Stimulated activated CD8-positive, alpha-beta memory T cell treated with anti-CD3 and anti-CD28 coated beads, Interleukin-4, amount 100 ng/mL, for 4 hours (primary cell): ENCODE measurements at places on chromosomes 2 and 18.

- DNase-seq: no peak
Observed at GRCh38 chr2:201758234-201758633, 22.5 kb downstream of the ALS2 start.

- no peak for DNase-seq
Observed at GRCh38 chr2:3197308-3197707, 180.3 kb downstream of the EIPR1 start.

DNA sequence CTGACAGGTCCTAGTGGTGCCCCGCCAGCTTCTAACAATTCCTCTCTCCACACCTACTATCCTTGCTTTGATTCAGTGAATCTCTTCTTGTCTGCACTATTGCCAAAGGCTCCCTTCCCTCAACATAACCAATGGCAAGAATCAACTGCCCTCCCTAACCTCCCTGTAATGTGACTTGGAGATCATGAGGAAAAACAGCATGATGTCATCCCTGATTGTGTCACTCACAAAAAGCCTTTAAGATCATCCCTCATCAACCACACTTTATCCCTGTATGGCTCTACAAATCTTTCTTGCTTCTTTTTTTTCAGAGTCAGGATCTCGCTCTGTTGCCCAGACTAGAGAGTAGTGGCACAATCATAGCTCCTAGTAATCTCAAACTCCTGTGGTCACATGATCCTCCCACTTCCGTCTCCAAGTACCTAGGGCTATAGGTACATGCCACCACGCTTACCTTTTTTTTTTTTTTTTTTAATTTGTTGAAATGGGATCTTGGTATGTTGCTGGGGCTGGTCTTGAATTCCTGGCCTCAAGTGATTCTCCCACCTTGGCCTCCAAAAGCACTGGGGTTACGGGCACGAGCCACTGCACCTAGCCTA, 19.7 kb downstream of the SAP130 start:
- no peak for DNase-seq

GRCh38 chr2:215460682-215461382, 25.0 kb upstream of the FN1 start:
- no peak for DNase-seq

DNA sequence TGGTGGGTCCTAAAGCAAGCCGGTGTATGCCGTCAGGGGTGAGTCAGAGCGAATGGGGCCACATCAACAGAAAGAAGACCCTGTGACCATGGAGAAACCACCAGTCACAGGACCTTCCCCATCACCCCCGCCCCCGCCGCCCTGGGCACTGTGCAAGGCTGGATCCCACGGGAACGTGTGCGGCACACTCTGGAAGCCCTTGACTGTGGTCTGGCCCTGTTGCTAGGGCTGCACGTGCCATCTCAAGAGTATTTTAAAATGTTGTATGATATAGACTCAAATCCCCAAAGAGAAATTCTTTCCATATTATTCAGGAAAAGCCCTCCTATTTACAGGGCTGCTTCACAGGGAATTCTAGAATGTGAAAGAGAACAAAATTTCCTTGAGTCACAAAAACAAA, 174.8 kb downstream of the BCL2 start:
- no peak for DNase-seq

DNA sequence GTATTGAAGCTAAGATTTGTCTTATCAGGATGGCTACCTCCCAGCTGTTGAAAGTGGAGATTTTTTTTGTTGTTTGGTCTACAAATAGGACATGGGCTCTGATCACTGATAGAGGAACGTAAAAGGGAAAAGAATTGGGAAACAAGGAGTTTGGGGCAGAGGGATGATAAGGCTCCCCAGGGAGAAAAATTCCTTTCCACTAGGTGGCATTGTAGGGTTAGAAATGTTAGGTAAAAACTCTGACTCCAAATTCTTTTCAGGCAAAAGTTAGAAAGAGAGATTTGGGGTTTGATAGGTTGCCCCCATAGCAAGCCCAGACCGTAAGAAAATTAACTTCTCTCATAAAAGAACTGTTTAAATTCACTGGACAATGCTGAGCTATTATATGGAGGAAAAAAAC, 19.8 kb downstream of the CMPK2 start:
- no peak for DNase-seq

- no peak for DNase-seq
Observed at GRCh38 chr18:9449600-9450414, 25.5 kb upstream of the RALBP1 start.

DNA sequence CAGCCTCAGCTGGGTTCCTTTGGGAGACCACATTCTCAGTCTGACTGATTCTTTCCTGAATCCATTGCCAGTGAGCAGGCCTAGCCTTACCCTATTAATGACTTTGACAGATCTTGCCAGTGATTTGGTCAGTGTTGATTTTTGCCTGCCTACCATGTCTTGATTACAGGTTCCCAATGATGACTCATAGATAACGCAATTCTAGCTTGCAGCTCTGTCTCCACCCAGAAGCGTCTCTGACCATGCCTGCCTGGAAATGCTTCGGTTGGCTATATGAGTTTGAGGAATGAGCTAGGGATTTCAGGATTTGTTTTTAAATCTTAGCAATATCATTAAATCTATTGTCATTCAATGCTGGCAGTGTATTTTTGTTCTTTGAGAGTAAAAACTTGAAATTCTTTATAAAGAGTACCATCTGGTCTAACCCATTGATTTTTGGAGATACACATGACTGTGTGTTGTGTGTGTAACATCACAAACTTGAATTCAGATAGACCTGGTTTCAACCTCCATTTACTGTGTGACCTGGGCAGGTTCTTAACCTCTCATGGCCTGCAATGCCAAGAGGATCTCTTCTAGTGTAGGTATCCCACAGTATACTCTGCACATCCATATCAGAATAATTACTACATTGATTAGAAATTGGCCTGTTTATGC, 57.0 kb downstream of the CCDC150 start:
- no peak for DNase-seq

- DNase-seq: no peak
Observed at GRCh38 chr2:159146996-159147666, 139.4 kb downstream of the WDSUB1 start.

DNA sequence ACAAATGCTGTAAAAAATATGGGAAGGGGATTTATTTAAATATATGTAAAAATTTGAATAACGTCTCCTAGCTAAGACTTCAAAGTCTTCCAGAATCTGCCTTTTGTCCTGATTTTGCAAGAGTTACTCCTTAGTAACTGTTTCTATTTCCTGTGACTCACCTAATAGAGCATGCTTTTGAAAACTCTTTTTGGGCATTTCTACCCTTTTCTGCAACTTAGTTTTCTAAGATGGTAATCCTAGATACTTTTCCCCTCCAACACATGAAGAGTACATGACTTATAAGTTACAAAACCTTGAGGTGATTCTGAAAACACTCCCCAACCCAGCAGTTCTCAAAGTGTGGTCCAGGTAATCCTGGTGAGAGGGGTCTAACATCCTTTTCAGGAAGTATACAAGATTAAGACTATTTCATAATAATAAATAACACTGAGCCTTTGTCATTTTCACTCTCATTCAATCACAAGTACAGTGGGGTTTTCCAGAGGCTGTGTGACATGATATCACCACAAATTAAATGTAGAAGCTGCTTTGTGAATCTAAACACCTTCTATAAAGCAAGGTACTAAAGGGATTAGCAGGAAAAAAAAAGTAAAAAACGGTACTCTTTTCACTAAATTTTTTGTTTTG, 31.9 kb downstream of the PPP4R3B start:
- no peak for DNase-seq

DNA sequence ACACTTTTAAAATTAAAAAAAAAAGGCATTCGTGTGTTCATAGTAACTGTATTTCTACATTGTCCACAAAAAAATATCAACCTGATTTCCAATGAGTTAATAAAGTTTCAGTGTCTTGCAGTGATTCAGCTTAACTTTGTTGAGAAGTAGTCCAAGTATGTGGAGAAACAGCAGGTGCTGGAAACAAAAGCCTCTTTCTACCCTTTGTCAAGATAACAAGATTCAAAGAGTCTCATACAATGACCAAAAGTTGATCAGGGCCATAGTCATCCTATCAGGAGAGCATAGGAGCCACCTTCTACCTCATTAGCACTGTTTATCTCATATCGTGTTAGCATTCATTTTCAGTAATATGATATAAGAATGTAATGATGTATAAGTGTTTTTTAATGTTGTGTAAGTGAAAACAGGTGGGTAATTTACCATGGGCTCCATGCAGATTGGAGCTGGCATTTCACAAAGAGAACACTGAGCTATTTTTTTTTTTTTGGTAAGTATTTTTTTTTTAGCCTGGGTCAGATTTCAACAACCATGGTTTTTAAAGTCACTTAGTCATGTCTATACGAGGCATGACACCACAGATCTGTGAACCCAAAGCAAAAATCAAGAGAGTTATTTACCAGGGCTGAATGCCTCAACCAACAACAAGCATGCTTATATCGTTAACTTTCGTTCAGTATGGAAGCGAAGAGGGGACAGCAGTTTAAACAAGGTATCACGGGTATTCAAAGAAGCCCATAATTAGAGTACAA, 165.0 kb upstream of the ZNF521 start:
- DNase-seq: no peak

DNA sequence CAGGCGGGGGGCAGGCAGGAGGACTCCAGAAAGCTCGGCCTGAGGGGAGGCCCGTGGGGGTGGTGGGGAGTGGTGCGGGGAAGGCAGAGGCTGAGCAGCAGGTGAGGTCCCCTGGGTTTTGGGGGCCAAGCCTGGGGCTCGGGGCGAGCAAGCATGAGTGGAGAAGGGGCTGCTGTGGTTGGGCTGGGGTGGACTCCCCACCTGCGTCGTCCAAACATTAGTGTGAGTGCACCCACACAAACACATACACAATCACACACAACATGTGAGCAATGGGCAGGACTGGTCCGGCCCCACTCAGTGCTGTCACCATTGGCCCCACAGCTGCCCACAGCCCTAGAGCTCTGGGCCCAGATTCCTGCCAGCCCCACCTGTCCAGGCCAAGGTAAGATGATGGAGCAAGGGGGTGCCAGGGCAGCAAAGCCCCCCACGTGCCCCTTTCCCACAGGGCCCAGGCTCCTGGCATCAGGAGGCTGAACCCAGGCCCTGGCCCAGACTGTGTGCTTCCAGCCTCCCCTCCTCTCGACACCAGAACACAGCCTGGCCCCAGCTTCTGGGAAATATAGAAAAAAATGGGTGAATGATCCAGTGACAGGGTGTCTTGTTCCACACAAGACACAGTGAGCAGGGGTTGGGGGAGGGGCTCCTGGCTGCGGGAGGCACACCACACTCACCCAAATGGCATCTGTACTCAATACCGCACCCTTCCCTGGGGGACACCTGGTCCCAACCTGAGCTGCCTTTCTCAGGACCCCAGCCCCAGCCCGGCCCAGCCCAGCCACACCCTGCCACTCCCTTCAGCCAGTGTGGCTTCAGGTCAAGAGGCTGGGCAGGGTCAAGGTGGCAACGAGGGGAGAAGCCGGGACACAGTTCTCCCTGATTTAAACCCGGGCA, 463 bp upstream of the ALPP start:
- no peak for DNase-seq

- no peak for DNase-seq
Observed at GRCh38 chr2:16382451-16382850, 283.2 kb downstream of the CYRIA start.

DNA sequence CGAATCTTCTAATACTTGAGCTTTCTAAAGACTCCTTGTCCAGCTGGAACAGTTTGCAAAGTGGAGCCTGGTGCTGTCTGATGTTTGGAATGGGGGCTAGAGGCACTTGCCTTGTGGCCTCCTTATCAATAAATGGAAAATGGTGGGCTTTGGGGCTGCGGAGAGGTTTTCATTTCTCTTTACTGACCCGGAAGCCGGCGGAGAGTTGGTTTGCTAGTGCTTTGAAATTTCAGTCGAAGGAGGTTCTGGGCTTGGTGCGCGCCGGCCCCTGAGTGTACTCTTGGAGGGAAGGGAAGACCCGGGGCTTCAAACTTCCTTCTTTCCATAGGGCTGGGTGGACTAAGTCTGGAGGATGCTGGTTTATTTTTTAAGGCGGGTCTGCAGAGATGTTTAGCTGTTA, 714 bp downstream of the RPIA start:
- peak; percentile 6 for DNase-seq

GRCh38 chr2:144774809-144775208, 254.9 kb upstream of the ZEB2 start:
- DNase-seq: no peak

DNA sequence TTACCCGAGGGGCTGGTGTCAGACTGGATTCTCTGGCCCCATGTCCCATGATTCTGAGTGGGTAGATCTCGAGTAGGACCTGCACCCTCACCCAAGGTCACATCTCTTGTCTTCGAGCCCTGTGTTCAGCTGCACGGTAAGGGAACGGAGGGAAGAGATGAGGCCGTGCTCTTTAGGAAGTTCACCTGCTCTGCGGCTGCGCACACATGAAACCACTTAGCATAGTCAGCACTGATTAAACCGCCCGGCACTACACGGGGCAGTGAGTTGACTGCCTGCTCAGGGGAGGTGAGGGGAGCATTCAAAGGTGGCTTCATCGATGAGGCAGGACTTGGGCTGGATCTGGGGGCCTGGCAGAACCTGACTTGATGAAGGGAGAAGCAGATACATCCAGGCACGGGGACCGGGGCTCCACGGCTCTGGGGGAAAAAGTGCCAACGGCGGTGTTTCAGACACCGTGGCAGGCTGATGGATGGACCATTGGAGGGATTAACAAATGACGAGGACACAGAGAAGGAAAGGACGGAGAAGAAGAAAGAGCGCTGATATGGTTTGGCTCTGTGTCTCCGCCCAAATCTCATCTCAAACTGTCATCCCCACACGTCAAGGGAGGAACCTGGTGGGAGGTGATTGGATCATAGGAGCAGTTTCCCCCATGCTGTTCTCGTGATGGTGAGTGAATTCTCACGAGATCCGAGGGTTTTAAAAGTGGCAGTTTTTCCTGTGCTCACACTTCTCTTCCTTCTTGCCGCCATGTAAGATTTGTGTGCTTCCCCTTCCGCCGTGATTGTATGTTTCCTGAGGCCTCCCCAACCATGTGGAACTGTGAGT, 248.6 kb downstream of the CYP26B1 start:
- no peak for DNase-seq

- no peak for DNase-seq
Observed at GRCh38 chr18:34543356-34543755, 166.7 kb upstream of the DTNA start.

DNA sequence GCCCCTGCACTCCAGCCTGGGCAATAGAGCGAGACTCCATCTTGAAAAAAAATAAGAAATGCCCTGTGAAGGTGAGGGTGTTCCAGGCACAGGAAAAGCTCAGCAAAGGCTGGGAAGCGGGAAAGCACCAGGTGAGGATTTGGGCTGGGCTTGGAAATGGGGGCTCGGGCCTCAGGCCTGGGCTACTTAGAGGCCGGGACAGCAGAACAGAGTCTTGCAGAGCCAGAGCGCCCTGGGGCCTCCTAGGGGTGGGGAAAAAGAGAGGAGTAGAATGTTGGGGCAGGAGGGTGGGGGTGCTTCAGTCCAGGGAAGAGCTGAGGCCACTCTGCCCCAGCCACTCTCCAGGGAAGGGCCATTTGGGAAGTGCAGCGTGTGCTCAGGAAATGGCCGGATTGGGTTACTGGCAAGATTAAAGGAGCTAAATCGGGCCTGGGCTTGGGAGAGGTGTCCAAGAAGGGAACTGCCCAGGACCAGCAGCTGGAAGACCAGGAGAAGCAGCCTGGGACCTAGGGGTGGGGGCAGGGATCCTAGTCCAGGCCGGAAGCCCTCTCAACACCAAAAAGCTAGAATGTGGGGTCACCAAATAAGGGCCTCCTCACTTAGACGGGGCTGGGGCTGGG, 13.8 kb upstream of the DES start:
- DNase-seq: no peak
